ENCODE measurements at places on chromosomes 4 and X. TPM values are rescaled to one million over a fixed set of nuclear protein-coding genes. Genes with fewer than 3 reads are reported as not detected.
A peak's percentile ranks its signal among the peaks of the same experiment; 100 is the strongest.

DNA sequence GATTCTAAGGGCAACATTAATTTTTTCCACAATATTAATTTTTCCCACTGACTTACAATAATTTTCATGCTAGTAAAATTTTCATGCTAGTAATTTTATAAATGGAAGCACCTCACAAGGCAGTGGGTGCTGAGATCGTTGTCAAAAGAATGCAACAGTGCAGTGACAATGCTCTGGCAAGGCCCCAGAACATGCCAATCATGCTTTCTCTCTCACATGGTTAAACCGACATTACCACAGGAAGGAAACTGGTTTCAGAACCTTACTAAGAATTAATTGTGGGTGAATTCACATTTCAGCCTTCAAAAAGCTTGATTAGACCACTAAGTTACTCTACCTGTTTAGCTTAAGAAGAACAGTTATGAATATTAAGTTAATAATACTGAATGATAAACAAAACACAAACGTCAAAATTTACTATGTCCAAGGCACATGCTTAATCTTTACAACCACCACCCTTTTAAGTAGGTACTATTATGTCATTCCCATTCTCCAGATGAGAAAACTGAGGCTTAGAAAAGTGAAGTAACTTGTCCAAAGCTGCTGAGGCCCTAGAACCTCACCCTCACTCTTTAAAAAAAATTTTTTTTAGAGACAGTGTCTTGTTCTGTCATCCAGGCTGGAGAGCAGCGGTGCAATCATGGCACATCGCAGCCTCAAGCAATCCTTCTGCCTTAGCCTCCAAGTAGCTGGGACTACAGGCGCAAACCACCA, 10.0 kb upstream of the OPHN1 start:
- H3K4me1 ChIP-seq: peaks cover 16% of the 10 kb centered on the region
- no peak overlapping the region for H3K27ac ChIP-seq
- no peaks in the 10 kb centered on the region for H3K27me3 ChIP-seq
- DNase-seq: no peak

DNA sequence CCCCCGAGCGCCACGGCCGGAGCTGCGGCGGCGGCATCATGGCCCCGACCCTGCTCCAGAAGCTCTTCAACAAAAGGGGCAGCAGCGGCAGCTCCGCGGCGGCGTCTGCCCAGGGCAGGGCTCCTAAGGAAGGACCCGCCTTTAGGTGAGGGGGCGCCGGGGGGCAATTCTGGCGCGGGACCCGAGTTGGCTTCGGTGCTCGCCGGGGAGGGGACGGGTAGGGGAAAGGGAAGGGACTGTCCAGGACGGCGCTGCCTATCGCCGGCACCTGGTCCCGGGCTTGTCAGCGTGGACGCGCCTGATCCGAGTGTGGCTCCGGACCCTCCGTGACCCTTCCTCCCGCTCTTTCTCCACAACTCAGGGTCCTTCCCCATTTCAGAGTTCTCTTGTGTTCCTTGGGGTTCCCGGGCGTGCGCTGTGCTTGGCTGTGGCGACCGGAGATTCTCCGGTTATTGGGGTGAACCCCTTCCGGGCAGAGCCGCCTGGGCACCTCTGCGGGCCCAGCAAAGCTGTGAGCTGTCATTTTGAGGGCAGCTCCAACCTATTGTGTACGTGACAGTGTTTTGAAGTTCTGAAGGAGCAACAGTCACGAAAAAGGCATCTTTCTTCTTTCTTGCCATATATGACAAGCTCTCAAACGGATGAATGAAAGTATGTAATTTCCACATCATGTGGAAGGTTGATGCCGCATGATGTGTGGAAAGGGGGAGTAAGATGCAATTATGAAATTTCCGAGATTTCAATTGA, 522 bp downstream of the FNIP2 start:
- H3K27ac ChIP-seq: peak overlapping the region; percentile 89
- H3K4me3 ChIP-seq: peak overlapping the region; percentile 78
- no peaks in the 10 kb centered on the region for H3K36me3 ChIP-seq

GRCh38 chr4:40458109-40458508, 123.0 kb downstream of the CHRNA9 start:
- peak overlapping the region; percentile 50 for H3K27ac ChIP-seq
- H3K4me3 ChIP-seq: no peak overlapping the region
- H3K36me3 ChIP-seq: no peaks in the 10 kb centered on the region
- no peak for DNase-seq
- peaks cover 78% of the 10 kb centered on the region for H3K4me1 ChIP-seq

DNA sequence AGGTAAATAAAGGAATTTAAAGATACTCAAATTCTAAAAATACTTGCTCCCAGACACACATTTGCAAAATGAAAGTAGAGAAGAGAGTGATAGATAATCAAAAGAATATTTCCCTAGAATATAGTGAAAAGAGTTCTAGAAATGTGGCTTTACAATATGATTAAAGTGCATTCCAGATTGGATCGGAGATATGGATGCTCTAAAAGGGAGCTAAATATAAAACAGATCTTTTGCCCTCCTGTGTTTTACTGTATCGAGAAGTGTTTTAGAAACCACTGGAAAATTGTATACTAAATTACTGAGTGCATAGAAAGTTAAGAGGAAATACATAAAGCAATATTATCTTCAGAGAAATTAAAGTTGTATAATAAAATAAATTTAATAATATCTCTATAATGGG, 1392.0 kb downstream of the TECRL start:
- H3K27ac ChIP-seq: no peak overlapping the region
- no peaks in the 10 kb centered on the region for H3K36me3 ChIP-seq
- H3K4me3 ChIP-seq: no peak overlapping the region
- no peaks in the 10 kb centered on the region for H3K27me3 ChIP-seq
- no peak for DNase-seq

GRCh38 chr4:34193451-34194154, 2050.7 kb downstream of the ARAP2 start:
- no peaks in the 10 kb centered on the region for H3K27me3 ChIP-seq
- no peaks in the 10 kb centered on the region for H3K4me1 ChIP-seq
- H3K27ac ChIP-seq: no peak overlapping the region

Gene PLP1
- polyA plus RNA-seq: 6.0 TPM

Gene RTL3
- not detected for polyA plus RNA-seq
